NCI-H2081 treated with DMSO at 0.1 percent for 48 hours (cell line): ENCODE measurements at places on chromosomes 6 and 20.

- DNase-seq: no peak
These were observed 43.1 kb upstream of the FOXP4 start for GRCh38 chr6:41502917-41503671.

DNA sequence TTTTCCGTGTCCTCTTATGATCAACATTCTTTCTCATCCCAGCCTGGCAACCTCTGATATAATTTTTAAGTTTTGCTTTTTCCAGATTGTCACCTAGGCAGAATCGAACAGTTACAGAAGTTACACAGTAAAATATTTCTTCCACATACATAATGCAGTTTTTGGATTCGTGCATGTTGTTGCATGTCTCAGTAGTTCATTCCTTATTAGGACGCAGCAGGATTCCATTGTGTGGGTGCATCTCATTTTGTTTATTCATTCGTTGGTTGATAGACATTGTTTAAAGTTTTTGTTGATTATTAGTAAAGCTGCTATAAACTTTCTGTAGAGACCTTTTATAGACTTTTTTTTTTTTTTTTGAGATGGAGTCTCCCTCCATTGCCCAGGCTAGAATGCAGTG lies 284.3 kb upstream of the FERMT1 start:
- DNase-seq: no peak

- DNase-seq: no peak
These were observed 72.0 kb downstream of the PREP start for GRCh38 chr6:105330913-105331312.

GRCh38 chr6:56263596-56264315 lies 16.4 kb upstream of the COL21A1 start:
- no peak for DNase-seq

- DNase-seq: no peak
These were observed 479.7 kb upstream of the FLRT3 start for GRCh38 chr20:14817101-14817500.

GRCh38 chr6:132261354-132261753 lies 139.9 kb downstream of the MOXD1 start:
- DNase-seq: no peak

- no peak for DNase-seq
These were observed 2.5 kb upstream of the HEY2 start for GRCh38 chr6:125746731-125747588.

DNA sequence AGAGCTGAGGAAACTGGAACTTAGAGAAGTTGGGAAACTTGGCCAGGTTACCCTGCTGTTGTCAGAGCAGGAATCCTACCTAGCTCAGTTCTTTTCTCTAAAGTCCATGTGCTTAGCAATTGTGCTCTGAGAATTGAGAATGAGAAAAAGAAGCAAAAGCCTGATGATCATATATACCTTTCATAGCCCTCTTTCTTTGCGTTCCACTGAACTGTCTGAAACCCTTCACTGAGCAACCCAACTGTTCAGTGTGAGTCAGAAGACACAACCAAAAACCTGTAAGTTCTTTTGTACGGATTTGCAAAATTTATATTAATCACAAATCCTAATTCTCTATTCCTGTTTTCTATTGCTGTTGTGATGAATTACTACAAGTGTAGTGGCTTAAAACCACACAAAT lies 80.6 kb downstream of the PHF3 start:
- no peak for DNase-seq

DNA sequence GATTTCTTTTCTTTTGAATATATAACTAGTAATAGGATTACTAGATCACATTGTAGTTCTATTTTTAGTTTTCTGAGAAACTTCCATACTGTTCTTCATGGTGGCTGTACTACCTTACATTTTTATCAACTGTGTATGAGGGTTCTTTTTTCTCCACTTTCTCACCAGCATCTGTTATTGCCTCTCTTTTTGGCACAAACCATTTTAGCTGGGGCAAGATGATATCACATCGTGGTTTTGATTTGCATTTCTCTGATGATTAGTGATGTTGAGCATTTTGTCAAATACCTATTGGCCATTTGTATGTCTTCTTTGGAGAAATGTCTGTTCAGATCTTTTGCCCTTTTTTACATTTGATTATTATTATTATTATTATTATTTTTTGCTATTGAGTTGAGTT lies 86.1 kb upstream of the TCF21 start:
- DNase-seq: no peak

- DNase-seq: no peak
These were observed 56.3 kb downstream of the ANKS1A start for GRCh38 chr6:34945317-34945716.

- no peak for DNase-seq
These were observed 39.4 kb upstream of the PLEKHG1 start for GRCh38 chr6:150560004-150560883.
